ENCODE measurements at places on chromosomes 2 and 18. TPM values are rescaled to one million over a fixed set of nuclear protein-coding genes. Genes with fewer than 3 reads are reported as not detected.

GRCh38 chr2:42359965-42360483, 993 bp downstream of the COX7A2L start:
- peak overlapping the region; percentile 97 for H3K4me3 ChIP-seq
- DNase-seq, result no peak
- no peaks in the 10 kb centered on the region for H3K27me3 ChIP-seq
- no peak overlapping the region for H3K27ac ChIP-seq
- H3K36me3 ChIP-seq, result no peaks in the 10 kb centered on the region
- peaks cover 3% of the 10 kb centered on the region for H3K4me1 ChIP-seq

Gene RAB31
- total RNA-seq, result 39.3 TPM

GRCh38 chr2:178550352-178550751, 70.1 kb downstream of the PLEKHA3 start:
- H3K4me3 ChIP-seq, result no peak overlapping the region
- peaks cover 32% of the 10 kb centered on the region for H3K36me3 ChIP-seq
- no peaks in the 10 kb centered on the region for H3K27me3 ChIP-seq
- no peaks in the 10 kb centered on the region for H3K4me1 ChIP-seq

Gene INHA
- 0.73 TPM for total RNA-seq
